ENCODE measurements at places on chromosomes 6 and 20. TPM values are rescaled to one million over a fixed set of nuclear protein-coding genes. Genes with fewer than 3 reads are reported as not detected.

DNA sequence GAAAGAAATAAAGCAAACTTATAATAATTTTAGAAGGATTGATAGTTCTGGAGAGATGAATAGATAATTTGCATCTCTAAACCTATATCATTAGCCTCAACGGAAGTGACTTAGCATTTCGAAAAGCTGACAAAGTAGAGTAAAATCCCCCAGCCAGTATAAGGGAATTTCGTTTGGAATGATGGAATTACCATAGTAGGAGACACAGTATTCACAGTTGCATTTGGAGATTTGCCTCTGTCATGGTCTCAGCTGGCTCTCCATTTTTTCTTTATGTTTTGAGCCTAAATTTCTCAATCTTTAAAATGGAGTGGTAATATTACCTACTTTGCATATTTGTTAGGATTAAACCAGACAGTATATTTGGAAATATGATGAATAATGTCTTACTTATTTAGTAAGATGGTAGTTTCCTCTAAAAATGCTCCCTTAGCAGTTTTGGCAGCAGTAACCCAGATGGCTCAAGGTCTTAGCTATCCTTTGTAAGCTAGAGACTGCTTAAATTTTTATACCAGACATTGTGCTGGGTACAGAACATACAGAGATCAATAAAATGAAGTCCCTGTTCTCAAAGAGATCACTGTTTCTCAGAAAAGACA lies 58.2 kb downstream of the SMAP1 start:
- peaks cover 2% of the 10 kb centered on the region for H3K4me1 ChIP-seq
- no peaks in the 10 kb centered on the region for H3K36me3 ChIP-seq
- DNase-seq: no peak
- H3K27me3 ChIP-seq: no peaks in the 10 kb centered on the region
- no peak overlapping the region for H3K27ac ChIP-seq
- H3K4me3 ChIP-seq: no peak overlapping the region

GRCh38 chr6:12233693-12234571 lies 56.2 kb upstream of the EDN1 start:
- H3K27ac ChIP-seq: no peak overlapping the region
- peak; percentile 27 for DNase-seq
- no peak overlapping the region for H3K4me3 ChIP-seq
- no peaks in the 10 kb centered on the region for H3K4me1 ChIP-seq

- H3K27me3 ChIP-seq: no peaks in the 10 kb centered on the region
- H3K36me3 ChIP-seq: no peaks in the 10 kb centered on the region
- peaks cover 10% of the 10 kb centered on the region for H3K4me1 ChIP-seq
- H3K27ac ChIP-seq: no peak overlapping the region
- DNase-seq: no peak
These were observed 566.6 kb upstream of the CITED2 start for GRCh38 chr6:139940741-139941729.

DNA sequence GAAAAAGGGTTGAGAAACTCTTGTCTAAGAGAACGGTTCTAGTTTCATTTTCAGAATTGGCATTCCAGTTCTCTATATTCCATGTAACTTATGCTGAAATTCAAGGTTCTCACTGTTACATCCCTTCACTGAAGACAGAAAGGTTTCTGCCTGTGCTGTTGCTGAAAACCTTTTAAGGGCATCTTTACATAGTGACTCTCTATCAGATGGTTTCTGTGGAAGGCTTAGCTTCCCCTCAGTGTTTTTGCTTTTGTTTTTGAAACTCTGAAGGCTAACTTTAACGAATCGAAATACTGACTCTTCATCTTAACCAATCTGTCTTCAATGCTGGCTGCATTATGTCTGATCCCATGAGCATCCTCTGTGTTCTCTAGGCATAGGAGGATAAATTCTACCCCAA lies 1286.2 kb upstream of the EYS start:
- H3K4me3 ChIP-seq: no peak overlapping the region
- H3K4me1 ChIP-seq: no peaks in the 10 kb centered on the region
- no peak overlapping the region for H3K27ac ChIP-seq
- no peaks in the 10 kb centered on the region for H3K36me3 ChIP-seq

GRCh38 chr6:54217018-54217417 lies 91.2 kb upstream of the TINAG start:
- no peak overlapping the region for H3K4me3 ChIP-seq
- no peaks in the 10 kb centered on the region for H3K4me1 ChIP-seq
- no peaks in the 10 kb centered on the region for H3K36me3 ChIP-seq
- H3K27me3 ChIP-seq: no peaks in the 10 kb centered on the region
- no peak for DNase-seq

FUT9 gene
- total RNA-seq: 0.79 TPM

DNA sequence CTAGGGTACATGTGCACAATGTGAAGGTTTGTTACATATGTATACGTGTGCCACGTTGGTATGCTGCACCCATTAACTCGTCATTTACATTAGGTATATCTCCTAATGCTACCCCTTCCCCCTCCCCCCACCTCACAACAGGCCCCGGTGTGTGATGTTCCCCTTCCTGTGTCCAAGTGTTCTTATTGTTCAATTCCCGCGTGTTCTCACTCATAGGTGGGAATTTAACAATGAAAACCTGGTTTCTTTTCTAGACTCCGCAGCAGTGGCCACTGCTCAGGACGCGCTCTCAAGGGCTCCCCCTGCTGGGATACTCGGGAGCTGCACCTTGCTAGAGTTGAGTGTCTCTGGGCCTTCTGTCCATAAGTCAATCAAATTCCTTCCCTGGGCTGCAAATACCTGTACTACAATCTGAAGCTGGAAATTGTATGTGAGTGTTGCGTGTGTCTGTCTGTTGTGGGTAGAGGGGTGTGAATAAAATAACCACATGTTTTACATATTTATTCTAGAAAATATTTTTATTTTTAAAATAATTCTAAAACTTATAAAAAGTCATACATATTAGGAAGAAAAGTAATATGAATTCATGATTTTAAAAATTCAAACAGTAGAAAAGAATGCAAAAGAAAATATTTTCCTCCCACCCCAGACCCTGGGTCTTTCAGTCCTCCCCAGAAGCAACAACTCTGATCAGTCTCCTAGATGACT lies 8.2 kb upstream of the CEP250 start:
- no peaks in the 10 kb centered on the region for H3K4me1 ChIP-seq
- H3K4me3 ChIP-seq: no peak overlapping the region
- no peaks in the 10 kb centered on the region for H3K36me3 ChIP-seq
- peak; percentile 74 for DNase-seq
- H3K27ac ChIP-seq: no peak overlapping the region

GPX5 gene
- total RNA-seq: not detected

All from pancreas (tissue), 10 donors.